ENCODE measurements at places on chromosomes 4 and X.

- no peak for DNase-seq
These were observed 200.3 kb downstream of the MID1 start for GRCh38 chrX:10420134-10420533.

DNA sequence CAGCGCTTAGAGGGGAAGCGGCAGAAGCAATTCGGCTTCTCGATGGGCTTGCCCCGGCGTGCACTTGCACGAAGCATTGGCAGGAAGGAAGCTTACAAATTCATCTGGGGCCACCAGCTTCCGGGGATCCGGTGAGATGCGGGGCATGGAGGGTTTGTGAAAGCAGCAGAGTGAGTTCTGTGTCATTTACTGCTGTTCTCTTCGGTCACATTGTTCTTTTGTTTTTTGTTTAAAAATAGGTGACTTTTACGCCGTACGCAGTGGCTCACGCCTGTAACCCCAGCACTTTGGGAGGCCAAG lies 47.0 kb downstream of the ASMT start:
- no peak for DNase-seq

GRCh38 chr4:59646082-59646481 lies 1554.0 kb upstream of the ADGRL3 start:
- no peak for DNase-seq

DNA sequence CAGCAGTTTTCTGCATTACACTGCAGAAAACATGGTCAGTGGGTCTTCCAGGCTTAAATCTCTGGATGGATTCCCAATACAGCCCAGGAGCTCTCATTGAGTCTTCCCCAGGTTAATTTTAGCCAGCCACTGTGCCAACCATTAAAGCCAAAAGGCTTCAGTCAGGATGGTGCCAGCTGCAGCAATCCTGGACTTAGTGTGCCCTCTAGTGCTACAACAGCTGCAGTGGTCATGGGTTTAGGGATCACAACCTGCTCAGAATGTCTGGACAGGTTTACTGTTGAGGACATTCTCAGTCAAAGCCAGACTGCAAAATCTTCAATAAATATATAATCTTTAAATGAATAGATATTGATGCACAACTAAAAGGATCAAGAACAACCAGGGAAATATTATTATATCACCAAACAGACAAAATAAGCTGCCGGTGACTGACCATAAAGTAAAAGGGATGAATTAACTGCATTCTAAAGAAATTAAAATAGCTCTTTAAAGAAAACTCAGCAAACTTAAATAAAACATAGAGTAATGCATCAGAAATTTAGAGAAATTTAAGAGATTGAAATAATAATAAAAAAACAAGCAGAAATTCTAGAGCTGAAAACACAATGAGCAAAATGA lies 639.9 kb downstream of the SPOCK3 start:
- DNase-seq: no peak

GRCh38 chr4:16887887-16888286 lies 10.6 kb downstream of the LDB2 start:
- no peak for DNase-seq

DNA sequence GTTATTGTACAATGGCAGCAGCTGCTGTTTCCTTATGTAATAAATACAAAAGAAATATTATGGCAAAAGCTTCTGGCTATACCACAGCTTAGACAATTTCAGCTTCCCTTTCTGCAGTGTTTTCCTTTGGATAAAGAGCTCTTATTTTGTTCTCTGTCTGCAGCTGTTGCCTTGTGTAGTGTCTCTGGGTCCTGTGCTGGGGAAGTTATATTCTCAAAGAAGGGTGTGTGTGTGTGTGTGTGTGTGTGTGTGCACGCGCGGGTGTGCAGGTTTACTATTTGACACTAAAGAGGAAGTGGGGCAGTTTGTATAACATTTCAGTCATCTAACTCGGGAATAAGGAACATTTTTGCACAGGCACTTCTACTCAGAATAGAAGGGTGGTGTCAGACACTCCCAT lies 83.6 kb downstream of the REPS2 start:
- DNase-seq: no peak

GRCh38 chrX:7202206-7202605 lies 54.3 kb upstream of the PUDP start:
- DNase-seq: no peak

DNA sequence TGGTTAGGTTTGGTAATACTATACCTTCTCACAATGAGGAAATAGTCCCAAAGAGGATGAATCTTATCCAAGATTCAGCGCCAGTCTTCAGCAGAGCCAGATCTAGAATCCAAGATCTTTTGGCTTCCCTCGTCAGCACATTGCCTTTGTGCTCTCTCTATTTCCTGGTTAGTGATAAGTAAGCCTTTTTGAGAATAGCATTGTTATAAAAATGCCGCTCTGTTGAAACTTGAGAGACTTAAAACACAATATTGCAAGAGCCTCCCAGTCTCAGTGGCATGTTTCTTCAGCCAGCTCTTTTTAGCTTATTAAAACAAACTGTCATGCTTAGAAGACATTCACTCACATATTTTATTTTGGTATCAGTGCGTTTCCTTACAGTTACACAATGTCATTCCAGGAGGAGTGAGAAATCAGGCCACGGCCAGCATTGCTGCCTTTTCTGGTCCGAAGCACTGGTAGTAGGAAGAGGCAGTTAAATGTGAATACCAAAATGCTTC lies 141.4 kb downstream of the KLHL8 start:
- no peak for DNase-seq

GRCh38 chr4:141652161-141652778 lies 15.9 kb downstream of the IL15 start:
- no peak for DNase-seq

DNA sequence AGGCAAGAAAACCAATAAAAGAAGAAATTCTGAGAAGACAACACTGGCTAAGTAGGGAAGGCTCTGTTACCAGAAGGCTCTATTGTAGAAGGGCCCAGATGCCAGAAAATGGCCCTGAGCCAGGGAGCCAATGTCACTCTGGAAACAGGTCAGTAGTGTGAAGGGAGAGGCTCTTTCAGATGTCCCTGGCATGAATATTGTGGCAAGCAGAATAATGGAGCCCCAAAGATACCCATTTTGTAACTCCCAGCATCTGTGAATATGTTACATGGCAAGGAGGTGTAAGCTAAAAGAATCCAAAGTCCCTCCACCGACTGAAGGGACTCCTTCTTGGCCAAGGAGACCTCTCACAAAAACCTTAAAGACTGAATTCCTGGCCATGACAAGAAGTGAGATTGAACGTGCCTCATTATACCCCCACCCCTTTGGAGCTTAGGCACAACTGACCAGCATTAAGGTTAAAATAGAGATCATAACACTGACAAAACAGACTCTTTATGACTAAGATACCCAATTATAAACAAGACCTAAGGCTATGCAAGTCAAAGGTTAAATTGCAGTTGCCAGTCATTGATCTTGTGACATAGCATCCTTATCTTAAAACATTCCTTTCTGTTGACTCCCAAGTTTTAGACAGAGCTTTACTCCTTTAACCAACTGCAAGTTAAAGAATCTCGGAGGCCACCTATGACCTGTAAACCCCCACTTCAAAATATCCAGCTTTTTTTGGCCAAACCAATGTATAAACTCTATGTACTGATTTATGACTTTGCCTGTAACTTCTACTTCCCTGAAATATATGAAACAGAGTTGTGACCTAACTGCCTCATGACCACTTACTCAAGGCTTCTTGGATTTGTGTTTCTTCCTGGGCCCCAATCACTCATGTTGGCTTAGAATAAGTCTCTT lies 42.2 kb upstream of the SMIM10 start:
- DNase-seq: no peak

GRCh38 chrX:68916891-68917290 lies 88.1 kb downstream of the EFNB1 start:
- DNase-seq: no peak

DNA sequence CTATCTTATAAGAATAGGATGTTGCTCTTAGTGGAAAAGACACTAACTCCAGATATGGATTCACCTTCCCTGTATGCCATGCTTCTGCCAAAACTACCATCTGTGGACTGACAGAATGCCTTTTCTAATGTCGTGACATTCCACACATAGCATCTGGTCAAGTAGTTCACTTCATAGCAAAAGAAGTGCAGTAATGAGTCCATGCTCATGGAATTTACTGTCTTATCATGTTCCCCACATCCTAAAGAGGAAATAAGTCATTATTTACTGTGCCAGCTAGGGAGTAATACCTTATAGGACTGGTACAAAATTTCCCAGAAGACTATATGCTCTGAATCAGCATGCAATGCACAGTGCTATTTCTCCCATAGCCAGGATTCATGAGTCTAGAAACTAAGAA lies 562.4 kb downstream of the TLL1 start:
- DNase-seq: no peak

DNA sequence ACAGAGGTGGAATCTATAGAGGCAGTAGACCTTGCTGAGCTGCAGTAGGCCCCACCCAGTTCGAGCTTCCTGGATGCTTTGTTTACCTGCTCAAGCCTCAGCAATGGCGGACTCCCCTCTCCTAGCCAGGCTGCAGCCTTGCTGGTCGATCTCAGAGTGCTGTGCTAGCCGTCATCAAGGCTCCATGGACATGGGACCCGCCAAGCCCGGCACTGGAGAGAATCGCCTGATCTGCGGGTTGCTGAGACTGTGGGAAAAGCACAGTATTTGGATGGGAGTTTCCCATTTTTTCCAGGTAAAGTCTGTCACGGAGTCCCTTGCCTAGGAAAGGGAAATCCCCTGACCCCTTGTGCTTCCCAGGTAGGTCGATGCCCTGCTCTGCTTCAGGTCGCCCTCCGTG lies 124.8 kb upstream of the KLF8 start:
- no peak for DNase-seq

DNA sequence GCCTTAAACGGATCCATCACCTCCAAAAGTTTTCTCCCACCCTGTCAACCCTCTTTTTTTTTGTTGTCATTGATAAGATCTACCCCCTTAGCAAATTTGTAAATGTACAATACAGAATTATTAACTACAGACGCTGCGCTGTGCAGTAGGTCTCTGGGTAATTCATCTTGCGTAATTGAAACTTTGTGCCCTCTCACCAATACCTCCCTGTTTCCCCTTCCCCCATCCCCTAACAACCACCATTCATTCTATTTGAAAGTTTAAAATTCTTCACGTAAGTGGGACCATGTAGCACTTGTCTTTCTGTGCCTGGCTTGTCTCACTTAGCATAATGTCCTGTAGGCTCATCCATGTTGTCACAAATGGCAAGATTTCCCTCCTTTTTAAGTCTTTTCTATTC lies 45.8 kb upstream of the CLDN34 start:
- no peak for DNase-seq

- no peak for DNase-seq
These were observed 51.5 kb upstream of the RAP2C start for GRCh38 chrX:132270699-132271098.

GRCh38 chrX:63475200-63475599 lies 124.1 kb upstream of the SPIN4 start:
- DNase-seq: no peak

GRCh38 chrX:117532339-117532738 lies 584.3 kb downstream of the KLHL13 start:
- DNase-seq: no peak

DNA sequence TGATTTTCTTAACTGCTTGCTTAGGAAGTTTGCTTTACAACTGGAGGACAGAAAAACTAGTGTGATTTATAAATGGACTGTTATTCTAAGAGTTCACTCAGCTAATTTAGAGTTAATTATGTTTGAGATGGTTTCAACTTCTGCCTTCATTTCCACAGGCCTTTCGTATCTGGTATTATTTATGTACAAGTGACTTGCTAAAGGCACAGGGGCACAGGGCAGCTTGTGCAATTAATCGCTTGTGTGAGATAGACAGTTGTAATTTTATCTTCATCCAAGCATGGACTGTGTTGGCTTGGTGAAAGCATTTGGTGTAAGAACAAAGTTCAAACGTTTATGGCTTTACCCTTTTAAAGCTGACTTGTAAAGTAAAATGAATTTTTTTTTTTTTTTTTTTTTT lies 38.3 kb downstream of the GPAT3 start:
- DNase-seq: no peak

GRCh38 chr4:72507167-72507566 lies 61.9 kb downstream of the ADAMTS3 start:
- DNase-seq: no peak

DNA sequence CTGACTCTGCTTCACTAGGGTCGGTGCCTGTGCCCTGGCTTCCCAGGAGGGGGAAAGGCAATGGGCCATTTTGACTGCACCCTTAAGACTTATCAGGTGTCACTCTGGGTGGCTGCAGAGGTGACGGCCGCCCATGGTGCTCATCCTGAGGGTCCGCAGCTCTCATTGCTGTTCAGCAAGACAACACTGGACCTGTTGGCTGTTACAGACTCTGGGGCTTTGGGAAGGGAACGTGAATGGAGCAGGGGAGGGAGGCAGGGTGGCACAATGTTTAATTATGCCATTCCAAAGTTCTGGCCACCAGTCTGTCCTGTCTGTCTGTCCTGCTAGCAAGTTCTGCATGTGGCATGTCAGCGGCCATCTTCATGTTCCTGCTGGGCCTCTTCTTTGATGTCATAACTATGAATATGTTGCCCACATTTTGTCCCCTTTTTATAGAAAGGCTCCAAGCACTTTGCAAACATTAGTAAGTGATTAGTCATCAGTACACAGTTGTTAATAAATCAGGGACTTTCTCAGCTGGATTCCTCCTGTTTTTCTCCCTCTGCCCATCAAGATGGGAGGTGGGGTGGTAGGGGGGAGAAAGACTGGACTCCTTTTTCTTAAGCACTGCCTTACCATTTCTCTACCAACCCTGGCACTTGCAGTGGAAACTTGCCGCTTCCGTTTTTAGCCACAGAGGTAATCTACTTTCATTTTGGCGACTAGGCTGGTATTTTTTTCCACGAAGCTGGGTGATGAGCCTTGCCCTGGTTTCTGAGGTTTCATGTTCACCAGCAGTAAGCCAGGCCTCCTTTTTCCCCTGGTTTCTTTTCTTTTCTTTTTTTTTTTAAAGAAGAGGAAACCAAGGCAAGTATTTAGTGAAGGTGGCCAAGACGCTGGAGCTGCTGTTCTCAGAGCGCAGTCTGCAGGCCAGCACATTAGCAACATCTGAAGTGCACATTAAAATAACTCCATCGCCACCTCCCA lies 88.6 kb upstream of the TRIM2 start:
- no peak for DNase-seq

DNA sequence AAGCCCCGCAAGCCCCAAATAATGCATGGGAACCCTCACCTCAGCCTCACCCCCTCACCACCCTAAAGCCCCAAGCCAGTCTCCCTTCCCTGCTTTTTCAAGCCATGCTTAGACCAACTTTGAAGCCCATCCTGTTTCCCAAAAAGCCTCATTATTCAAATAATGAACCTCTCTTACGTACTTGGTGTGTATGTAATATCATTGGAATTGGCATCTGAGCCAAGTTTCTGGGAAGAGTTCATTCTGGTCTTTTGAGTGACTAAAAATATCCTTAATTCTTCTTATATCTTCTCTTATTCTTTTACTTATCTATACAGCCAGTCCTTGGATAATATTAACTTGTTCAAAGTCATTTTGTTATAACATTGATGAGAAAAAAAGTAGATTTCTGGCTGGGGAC lies 875.8 kb upstream of the SLIT2 start:
- DNase-seq: no peak

Data from GM12892 (cell line).